ENCODE measurements at places on chromosomes 4 and X.

GRCh38 chrX:148555101-148555500 lies 54.7 kb downstream of the AFF2 start:
- no peak for DNase-seq

GRCh38 chrX:110286106-110286505 lies 31.8 kb downstream of the AMMECR1 start:
- no peak for DNase-seq

GRCh38 chr4:101599620-101600019 lies 190.9 kb upstream of the BANK1 start:
- DNase-seq = no peak

DNA sequence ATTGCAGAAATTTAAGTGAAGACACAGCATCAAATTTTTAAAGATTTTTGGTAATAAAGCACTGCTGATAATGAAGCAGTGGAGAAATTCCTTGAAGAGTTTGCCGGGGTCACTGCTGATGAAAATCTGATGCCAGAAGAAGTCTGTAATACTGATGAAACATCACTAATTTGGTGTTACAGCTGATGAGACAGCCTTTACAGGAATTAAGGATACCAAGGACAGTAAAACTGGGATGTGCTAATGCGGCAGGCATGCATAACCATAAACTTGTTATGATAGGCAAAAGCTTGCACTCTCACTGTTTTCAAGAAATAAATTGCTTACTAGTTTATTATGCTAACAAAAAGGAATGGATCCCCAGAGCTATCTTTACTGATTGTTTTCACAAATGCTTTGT lies 52.9 kb upstream of the VEGFC start:
- DNase-seq = no peak

GRCh38 chr4:119655111-119655837 lies 26.7 kb upstream of the PDE5A start:
- DNase-seq = no peak

- DNase-seq = no peak
These were observed 14.2 kb downstream of the CXCR3 start for GRCh38 chrX:71604141-71604540.

GRCh38 chr4:105148356-105148755 lies 1.7 kb downstream of the TET2 start:
- no peak for DNase-seq

- DNase-seq = no peak
These were observed 3.4 kb upstream of the RRAGB start for GRCh38 chrX:55714161-55714560.

DNA sequence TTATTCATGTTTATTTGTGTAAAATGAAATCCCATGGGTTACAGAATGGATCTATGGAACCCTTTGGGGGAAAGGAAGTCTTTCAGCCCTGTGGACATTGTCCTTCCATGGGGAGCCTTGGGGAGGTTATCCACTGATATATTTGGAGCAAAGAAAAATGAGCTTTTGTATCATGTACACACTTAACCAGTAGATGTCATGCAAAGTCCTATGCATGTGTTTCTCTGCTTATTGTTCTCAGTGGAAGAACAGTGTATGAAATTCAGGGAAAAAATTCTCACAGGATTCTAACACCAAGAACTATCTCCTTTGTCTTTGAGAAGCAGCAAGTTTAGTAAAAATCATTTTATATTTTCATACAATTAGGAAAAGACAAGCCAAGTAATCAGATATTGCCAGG lies 105.3 kb downstream of the DTHD1 start:
- DNase-seq = no peak

Data from stimulated activated CD4-positive, alpha-beta T cell treated with anti-CD3 and anti-CD28 coated beads, Interleukin-12 subunit alpha, Interleukin-12 subunit beta, amount 100 ng/mL, for 48 hours (primary cell).